ENCODE measurements at places on chromosomes 7 and 10. TPM values are rescaled to one million over a fixed set of nuclear protein-coding genes. Genes with fewer than 3 reads are reported as not detected.
A peak's percentile ranks its signal among the peaks of the same experiment; 100 is the strongest.

DNA sequence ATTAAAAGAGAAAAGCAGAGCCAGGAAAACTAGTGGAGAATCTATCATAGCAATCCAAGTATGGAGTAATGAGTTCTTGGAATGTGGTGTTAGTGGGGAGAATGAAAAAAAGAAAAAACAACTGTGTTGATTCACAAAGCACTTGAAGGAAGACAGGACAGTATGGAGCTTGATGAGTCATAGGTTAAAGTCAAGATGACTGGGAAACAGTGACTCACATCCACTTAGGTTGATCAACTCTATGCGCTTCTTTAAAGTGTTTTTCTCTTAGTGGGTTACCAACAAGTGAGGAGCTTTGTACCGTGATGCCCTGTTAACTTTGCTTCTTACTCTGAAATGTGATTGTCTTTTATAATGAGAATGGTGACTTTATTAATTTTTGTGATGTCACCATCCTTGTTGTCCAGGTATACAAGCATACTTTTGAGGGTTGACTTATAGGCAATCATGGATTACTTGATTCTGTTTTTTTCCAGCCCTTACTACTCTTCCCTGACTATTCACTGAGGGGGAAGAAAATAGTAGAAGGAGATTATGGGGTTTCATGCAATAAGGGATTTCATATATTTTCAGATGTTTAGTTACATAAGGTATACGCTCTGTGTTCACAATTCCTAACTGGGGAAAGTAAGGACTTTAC is 32.1 kb upstream of the MDFIC start:
- DNase-seq, result no peak

- DNase-seq, result no peak
Observed at GRCh38 chr7:150345012-150345411, 3.6 kb upstream of the RARRES2 start.

DNA sequence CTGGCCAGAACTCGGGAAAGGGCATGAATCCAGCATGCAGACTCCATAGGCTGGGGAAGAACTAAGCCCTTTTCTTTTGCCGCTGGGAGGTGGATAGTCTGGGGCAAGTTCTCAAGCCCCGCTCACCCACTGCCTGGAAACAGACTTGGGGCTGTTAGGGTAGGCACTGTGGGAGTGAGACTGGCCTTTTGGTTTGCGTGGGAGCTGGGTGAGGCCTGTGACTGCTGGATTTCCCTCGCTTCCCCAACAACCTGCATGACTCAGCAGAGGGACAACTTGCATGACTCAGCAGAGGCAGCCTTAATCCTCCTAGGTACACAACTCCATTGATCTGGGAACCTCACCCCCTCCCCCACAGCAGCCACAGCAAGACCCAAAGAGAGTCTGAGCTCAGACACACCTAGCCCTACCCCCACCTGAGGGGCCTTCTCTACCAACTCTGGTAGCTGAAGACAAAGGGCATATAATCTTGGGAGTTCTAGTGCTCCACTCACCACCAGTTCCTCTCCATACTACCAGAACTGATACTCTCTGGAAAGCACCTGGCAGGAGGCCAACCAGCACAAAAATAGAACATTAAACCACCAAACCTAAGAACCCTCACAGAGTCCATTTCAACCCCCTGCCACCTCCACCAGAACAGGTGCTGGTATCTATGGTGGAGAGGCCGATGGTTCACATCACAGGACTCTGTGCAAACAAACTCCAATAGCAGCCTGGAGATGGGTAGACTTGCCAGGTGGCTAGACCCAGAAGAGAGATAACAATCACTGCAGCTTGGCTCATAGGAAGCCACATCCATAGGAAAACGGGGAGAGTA is 81.4 kb upstream of the LAMB4 start:
- no peak for DNase-seq

DNA sequence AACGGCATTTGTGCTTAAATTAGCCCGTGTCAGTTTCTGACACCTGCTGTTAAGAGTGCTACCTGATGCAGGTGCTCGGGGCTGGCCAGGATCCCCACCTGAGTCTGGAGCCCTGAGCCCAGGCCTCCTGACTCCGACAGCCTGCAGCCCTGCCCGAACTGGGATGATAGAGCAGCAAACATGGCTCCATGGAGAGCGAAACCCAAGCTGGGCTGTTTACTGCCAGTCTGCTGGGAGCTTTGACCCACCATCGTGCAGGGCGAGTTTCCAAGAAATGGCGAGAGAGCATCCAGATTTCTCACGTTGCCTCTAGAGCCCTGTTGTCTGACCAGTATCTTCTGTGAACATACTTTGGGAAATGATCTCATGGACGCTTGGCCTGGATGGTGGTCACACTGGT is 66.2 kb downstream of the MGMT start:
- no peak for DNase-seq

DNA sequence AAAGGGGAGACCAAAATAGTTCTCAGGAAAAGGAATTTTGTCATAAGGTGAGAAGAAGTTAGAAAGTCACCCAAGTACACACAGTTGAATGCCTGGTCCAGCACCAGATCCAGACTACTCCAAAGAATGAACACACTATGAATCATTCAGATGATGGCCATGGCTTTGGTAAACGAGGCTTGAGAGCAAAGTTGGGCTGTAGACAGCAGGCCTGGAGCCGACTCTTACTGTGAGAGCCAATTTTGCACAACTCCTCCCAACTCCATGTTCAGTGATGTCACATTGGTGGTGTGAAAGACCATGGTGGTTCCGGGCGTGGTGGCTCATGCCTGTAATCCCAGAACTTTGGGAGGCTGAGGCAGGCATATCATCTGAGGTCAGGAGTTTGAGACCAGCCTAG is 131.6 kb downstream of the PKD1L1 start:
- no peak for DNase-seq

DNA sequence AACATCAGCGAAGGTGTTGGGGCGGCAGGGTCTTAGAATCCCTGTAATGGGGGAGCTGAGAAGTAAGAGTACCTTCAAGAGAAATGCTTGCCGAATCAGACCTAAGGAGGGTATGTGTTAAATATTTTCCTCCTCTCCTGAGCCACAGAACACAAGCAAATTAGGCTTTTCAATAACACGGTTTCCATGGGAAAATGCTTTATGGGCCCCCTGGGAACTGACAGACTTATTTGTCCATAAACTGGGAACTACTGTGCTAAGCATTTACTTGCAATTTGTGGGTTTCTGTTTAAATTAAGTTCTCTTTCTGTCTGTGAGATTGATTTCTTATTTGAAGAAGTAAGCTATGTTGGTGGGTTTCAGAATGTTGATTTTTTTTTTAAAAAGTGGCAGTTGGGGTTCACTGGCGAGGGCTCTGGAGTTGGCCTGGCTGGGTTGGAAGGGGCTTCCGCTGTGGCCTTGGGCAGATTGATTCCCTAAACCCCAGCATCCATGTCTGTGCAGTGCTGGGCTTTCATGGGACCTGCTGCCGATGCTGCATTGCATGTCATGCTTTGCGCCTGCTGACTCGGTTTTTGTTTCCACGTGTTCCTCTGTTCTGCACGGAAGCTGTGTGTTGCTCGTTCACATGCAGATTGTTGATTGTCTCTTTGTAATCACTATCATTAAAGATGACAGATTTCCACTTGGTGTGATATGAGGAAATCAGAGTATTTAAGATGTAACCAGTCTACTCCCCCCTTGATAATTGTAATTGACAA is 7.2 kb downstream of the RBM17 start:
- no peak for DNase-seq

GRCh38 chr10:129853562-129853903 is 110.5 kb downstream of the EBF3 start:
- DNase-seq, result no peak

DNA sequence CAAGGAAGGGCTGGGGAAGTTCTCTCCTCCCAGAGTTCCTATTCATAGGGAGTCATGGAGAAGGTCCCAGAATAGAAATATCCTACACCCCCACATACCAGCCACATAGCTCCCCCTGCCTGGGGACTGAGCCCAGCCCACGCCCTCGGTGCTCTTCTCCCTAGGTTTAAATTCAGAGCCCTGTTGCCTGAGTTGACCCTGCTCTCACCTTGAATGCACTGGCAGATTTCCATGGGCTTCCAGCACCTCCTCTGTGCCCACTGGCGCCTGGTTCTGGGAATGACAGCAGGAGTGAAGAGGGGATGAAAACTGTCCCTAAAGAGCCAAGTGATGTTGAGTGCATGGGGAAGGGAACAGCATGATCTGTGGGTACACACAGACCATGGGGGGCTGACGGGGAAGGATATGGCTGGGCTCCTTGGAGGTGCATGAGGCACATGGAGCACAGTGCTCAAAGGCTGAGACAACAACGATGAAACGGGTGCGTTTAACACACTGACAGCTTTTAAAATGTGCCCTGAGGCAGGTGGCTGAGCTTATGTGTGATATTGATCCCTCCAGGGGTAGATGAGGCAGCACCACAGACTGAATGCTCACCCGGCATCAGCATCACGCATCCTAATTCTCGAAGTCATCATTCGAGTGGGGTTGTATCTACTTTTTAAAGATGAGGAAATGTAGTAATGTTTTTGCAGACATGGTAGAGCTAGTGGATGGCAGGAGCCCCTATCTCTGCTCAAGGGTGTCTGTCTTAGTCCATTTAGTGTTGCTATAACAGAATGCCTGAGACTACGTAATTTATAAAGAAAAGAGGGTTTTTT is 53.7 kb upstream of the IGFBP3 start:
- DNase-seq, result no peak

GRCh38 chr7:42445691-42446090 is 208.7 kb upstream of the GLI3 start:
- DNase-seq, result no peak

GRCh38 chr7:130971297-130971696 is 237.3 kb upstream of the KLF14 start:
- no peak for DNase-seq

DNA sequence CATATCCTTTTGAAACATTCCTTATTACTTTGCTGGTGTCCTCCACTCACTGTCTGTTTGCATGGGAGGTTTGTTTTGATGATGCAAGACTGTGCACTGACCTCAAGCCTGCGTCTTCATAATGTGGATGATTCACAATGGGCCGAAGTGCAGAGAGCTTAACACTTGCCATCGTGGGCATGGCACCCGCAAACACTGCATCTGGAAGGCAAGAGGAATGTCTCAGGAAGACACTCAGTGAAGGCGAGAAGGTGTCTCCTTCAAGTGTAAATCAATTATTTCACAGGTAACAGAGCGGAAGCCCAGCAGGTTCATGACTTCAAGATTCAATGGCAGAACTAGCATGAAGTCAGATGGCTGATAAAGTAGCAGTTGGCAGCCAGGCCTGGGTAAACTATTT is 98.1 kb downstream of the DPY19L1 start:
- no peak for DNase-seq

DNA sequence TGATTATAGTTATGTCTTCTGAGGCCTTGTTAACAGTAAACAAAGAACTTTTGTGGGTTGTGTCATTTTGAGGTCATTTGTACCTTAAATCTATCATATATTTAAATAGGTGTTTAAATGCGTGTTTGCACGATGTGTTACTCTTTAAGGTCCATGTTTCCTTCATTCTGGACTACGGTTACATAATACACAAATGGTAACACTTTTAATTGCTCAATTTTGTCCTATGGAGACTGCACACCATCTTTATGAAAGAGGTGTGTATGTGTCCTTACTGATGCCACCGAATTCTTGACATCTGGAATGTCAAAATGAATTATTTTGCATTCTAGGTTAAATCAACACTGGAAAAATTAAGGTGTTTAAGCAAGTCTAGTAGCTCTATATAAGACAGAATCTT is 1.7 kb downstream of the PALS2 start:
- no peak for DNase-seq

GRCh38 chr10:80090121-80090520 is 11.7 kb downstream of the TMEM254 start:
- no peak for DNase-seq

GRCh38 chr10:19578571-19578970 is 237.7 kb upstream of the PLXDC2 start:
- DNase-seq, result no peak

DNA sequence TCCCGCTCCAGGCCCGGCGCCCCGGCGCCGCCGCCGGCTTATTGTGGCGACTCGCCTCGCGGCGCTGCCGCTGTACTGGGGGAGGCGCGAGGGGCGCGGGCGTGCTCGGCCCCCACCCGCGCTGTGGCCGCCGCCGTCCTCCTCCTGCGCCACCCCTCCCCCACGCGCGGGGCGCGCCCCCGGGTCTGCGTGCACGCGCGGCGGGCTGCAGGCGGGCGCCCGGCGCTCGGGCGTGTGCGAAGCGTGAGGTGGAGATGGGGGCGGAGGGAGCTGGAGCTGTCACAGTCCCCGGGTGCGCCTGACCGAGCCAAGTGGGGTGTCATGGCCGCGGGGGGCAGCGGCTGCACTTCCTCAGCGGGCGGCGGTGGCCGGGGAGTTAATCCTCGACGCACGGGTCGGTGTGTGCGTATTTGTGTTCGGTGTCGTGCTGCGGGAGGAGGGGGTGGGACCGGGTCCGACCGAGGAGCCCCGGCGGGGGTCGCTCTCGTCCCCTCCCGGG is 672 bp downstream of the LCOR start:
- DNase-seq, result peak; percentile 91

DNA sequence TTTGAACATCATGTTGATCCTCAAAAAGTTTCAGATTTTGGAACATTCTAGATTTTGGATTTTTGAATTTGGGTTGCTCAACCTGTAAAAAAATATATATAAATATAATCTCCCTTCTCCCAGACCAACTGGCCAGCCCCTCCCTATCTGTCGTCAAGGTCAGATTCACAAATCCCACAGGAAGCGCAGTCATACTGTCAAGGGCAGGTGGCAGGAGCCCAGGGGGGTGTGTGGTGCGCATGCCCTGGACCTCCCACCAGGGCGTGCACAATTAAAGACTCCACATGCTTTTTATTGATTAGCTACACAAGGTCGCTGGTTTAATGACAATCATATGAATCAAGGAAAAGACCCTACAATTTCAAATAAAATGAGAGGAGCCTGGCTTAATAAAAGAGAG is 77.0 kb upstream of the EEPD1 start:
- no peak for DNase-seq

- no peak for DNase-seq
Observed at GRCh38 chr7:25926009-25926408, 226.0 kb upstream of the NFE2L3 start.

DNA sequence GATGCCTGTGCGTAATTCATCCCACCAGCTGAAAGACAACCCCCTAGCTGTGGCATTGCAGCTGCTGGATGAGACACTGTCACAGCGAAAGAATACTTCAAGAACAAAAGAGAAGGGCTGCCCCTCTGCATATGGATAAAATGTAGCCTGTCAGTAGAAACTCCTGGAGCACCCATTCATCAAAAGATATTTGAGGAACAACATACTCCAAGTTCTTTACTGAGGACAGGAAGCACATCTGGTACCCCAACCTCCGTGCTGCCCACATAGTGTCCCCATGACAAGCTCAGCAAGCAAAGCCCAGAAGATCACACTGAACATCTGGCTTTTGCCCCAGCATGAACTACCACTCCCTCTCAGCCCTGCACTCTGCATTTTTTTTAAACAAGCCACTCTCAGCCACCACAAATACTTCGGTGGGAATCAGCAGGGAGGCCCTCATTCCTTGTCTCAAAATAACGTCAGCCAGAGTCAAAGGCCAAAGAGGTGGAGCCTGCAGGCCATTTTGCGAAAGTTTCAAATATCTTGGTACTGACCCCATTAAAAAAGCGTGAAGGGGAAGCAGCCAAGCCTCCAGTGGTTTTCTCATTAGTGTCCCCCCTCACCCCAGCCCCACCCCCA is 1.7 kb downstream of the CREB3L2 start:
- DNase-seq, result no peak

Gene SLC35G1
- polyA plus RNA-seq, result 0.21 TPM

Gene CFAP46
- polyA plus RNA-seq, result not detected

Gene ZNF736
- polyA plus RNA-seq, result 8.7 TPM

Gene HTR5A
- polyA plus RNA-seq, result not detected

Gene PDZD7
- not detected for polyA plus RNA-seq

Gene PAX4
- polyA plus RNA-seq, result not detected

Gene PRKG1
- not detected for polyA plus RNA-seq

Gene ADIRF
- polyA plus RNA-seq, result not detected

Gene EN2
- polyA plus RNA-seq, result not detected

Gene CHCHD1
- 29.6 TPM for polyA plus RNA-seq

Gene ACSM6
- polyA plus RNA-seq, result not detected

Gene STAG3
- 164 TPM for polyA plus RNA-seq
